ENCODE measurements at places on chromosomes 6 and 20. TPM values are rescaled to one million over a fixed set of nuclear protein-coding genes. Genes with fewer than 3 reads are reported as not detected.

SNAI1 gene
- total RNA-seq: 7.7 TPM

FNDC11 gene
- 0.45 TPM for total RNA-seq

PGK2 gene
- not detected for total RNA-seq

GNMT gene
- not detected for total RNA-seq

FAXC gene
- 2.8 TPM for total RNA-seq

E2F1 gene
- total RNA-seq: 45.6 TPM

XKR7 gene
- not detected for total RNA-seq

OR14J1 gene
- total RNA-seq: not detected

LRFN2 gene
- not detected for total RNA-seq

MACROD2 gene
- total RNA-seq: 1.9 TPM

HDGFL1 gene
- not detected for total RNA-seq

SLC32A1 gene
- total RNA-seq: not detected

CAGE1 gene
- total RNA-seq: 0.03 TPM

LY6G6C gene
- total RNA-seq: not detected

LRRC73 gene
- 1.9 TPM for total RNA-seq

ZNF76 gene
- total RNA-seq: 15.6 TPM

HUS1B gene
- total RNA-seq: 0.87 TPM
